ENCODE measurements at places on chromosomes 7 and 10.

GRCh38 chr7:13897819-13898218 lies 91.6 kb downstream of the ETV1 start:
- no peak for DNase-seq

GRCh38 chr7:142478479-142479220 lies 220.8 kb upstream of the PRSS58 start:
- DNase-seq: peak; percentile 80

GRCh38 chr10:61478621-61479312 lies 25.6 kb upstream of the TMEM26 start:
- DNase-seq: no peak

DNA sequence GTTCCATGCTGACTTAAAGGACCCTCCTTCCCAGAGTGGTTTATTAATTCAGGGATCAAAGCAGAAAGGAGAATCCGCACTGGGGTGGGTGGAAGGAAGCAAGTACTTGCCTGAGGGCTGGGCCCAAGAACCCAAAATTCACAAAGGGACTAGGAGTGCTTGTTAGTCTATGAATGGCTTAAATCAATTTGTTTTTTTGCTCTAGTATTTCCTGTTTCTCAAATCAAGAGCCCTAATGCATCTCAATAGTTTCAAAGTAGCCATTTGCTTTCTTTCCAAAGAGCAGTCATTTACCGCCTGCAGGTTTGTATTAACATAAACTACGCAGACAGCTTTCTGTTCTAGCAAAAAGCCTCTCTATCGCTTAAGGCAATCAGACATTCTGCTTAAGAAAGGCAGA lies 44.2 kb upstream of the SLC35G1 start:
- DNase-seq: no peak
